NCI-H345 (cell line): ENCODE measurements at places on chromosomes 13 and 19.
A peak's percentile ranks its signal among the peaks of the same experiment; 100 is the strongest.

GRCh38 chr19:49117677-49118564 is 1.0 kb downstream of the C19orf73 start:
- no peak for DNase-seq

GRCh38 chr13:51034906-51035305 is 76.2 kb downstream of the C13orf42 start:
- peak; percentile 33 for DNase-seq

GRCh38 chr13:76875271-76875815 is 10.9 kb downstream of the KCTD12 start:
- DNase-seq = no peak

DNA sequence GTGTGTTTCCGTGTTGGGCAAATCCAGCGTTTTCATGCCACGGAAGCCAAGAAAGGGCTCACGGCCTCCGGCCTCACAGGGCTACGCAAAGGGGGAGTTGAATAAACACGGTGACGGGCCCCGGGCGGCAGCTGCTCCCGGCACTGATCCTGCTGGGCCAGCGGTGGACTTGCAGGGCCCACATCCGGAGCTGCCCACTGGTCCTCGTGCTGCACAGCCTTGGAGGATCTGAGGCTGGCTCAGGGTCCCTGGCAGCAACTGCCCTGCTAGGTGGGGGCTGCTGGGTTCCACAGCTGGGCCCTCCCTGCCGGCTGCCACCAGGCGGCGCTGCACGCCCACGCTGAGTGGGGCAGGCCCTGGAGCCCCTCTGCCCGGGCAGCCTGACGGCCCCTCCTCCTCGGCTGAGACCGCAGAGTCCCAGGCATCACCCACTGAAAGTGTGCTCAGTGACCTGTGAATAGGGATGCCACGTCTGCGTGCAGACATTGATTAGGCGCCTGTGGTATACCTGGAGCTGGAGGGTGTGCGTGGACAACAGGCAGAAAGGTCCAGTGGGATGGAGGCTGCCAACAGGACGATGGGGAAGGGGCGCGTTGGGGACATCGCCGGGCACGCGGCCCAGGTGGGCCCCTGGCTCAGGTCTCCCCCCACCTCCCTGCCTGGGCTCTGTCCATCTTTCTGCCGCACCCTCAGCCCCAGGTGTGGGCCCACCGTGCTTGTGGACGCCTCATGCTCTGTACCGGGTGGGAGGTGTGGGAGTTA is 5.3 kb upstream of the HCN2 start:
- DNase-seq = peak; percentile 49

GRCh38 chr19:38890686-38891085 is 8.7 kb downstream of the SIRT2 start:
- DNase-seq = no peak

DNA sequence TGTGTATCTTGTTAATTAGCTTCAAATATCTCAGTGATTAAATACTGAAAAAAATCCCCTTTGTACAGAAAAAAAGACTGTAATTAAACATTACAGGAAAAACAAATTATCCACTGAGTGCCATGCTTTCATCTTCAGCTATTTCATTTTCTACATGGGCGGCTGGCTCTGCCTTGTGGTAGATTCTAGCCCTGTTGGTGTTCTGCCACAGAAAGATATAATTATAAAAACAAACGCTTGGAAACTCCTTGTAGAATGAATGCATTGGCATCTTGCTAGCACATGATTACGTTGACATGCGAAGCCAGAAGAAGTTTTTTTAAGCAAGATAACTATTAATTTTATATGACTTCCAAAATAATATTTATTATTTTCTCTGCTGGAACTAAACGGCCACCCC is 496.8 kb downstream of the MYO16 start:
- no peak for DNase-seq

GRCh38 chr19:19297759-19298158 is 22.6 kb downstream of the SUGP1 start:
- DNase-seq = no peak

DNA sequence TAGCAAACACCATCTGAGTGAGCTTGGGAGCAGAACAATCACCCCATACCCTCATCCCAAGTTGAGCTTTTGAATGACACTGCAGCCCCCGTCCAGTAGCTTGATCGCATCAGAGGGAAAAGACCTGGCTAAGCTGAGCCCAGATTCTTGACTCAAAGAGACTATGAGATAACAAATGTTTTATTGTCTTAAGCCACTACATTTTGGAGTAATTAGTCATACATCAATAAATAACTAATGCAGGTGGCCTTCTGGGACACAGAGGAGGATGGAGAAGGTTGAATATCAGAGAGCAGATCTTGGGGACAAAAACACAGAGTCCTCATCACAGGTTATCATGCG is 24.6 kb upstream of the IGSF23 start:
- DNase-seq = no peak

DNA sequence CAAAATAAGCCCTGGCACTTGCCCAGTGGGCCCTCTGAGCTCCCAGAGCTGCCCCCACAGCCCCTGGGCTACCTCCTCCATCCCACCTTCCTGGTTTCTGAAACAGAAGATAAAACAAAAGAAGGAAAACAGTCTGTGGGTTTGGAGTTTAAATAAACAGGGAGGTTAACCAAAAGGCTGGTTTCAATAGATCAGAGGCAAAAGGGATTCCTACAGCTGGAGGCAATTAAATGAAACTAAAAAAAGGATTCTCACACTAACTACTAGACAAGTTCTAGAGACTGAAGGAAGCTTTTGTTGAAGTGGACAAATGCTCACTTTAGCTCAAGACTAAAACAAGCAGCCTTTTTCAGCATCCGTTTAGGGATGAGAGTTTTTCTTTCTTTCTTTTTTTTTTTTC is 569.8 kb downstream of the FGF9 start:
- no peak for DNase-seq

DNA sequence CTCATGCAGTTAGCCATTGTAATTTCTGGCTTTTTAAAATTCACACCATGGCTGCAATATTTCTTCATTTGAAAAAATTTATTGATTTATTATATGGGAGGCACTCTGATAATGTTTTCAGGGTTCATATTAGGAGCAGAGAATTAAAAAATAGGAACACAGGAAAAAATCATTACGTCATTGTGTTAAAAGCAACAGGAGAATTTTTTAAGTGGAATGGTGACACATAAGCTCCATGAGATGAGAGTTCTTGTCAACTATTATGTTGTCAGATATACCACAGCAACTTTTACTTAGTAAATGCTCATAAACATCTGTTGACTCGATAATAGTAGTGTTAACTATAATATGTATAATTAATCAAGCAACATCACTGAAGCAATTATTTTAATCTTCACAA is 400.1 kb downstream of the TDRD3 start:
- no peak for DNase-seq

GRCh38 chr13:59374691-59375090 is 789.0 kb downstream of the DIAPH3 start:
- DNase-seq = no peak

DNA sequence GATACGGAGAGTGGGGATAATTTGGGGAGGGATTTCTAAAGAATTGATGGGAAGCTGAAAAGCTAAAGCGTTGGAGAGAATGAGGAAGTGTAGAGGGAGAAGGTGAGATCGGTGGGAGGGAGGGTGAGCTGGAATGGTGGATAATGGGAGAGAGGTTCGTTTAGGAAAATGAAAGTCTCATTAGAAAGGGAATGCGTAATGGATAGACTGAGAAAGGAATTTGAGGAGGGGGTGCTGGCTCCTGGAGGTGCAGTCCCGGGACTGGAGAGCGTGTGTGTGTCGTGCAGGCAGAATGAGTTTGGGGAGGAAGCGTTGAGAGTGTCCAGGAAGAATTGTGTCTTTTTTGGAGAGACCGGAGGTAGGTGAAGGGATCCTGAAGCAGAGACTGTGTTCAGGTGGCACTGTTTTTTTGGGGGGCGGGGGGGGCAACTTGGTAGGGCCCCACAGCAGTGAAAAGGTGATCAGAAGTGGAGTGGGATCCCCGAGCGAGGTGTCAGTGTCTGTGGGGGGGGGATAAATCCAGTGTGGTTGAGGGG is 1.4 kb downstream of the ACTN4 start:
- no peak for DNase-seq

DNA sequence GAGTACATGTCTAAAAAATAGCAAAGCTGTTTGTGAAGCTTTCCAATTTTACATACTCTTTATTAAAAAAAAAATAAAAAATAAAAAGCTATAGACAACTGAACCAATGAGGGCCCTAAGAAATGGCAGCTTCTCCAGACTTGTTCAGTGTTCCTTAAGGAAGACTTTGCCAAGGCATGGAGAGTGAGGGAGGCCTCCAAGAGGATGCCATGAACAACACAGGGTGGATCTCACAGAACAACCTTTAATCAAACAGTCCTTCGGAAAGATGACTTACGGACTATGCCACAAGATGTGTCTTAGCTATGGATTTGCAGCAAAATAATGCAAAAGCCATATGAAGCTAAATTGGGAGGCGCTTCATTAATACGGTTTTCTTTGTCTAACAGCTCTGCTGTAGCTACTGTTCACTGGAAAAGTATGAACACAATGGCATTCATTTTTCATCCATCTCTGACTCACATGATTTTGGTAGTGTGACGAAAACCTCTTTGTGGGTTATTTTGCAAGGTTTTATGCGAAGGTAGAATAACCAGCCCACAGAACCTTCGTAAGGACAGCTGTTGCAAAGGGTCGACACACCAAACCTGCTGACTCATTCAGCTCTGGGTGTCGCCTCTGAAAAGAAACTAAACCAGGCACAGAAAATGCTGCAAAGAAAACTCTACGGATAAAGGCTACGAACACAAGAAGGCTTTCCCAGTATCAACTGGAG is 27.7 kb downstream of the EFNB2 start:
- DNase-seq = no peak
